Mesangial cell (primary cell): ENCODE measurements at places on chromosomes 3 and 15. TPM values are rescaled to one million over a fixed set of nuclear protein-coding genes. Genes with fewer than 3 reads are reported as not detected.

The DAPK2 gene
- 0.16 and 0.38 TPM in 2 replicates for total RNA-seq

The CRYGS gene
- total RNA-seq, result 0.25 and 0.98 TPM in 2 replicates

The OR5K4 gene
- not detected in 2 replicates for total RNA-seq

The ABCF3 gene
- total RNA-seq, result 40.4 and 79.1 TPM in 2 replicates

The SUSD5 gene
- 2.5 and 7.5 TPM in 2 replicates for total RNA-seq

The GUCA1C gene
- 1.3 TPM in 1 of 2 replicates, not detected in the other for total RNA-seq

The EIF5A2 gene
- 3.5 and 5.2 TPM in 2 replicates for total RNA-seq

The GOLGA8R gene
- 0.89 TPM in 1 of 2 replicates, not detected in the other for total RNA-seq

The COLQ gene
- total RNA-seq, result 0.13 and 0.16 TPM in 2 replicates

The ITIH4 gene
- 0.63 TPM in 1 of 2 replicates, not detected in the other for total RNA-seq

The SLC6A20 gene
- total RNA-seq, result 0.49 and 2.4 TPM in 2 replicates

The C3orf22 gene
- not detected in 2 replicates for total RNA-seq

The GORASP1 gene
- total RNA-seq, result 31.3 and 54.3 TPM in 2 replicates

The C2CD4A gene
- 0.25 TPM in 1 of 2 replicates, not detected in the other for total RNA-seq

The ERICH6 gene
- total RNA-seq, result not detected in 2 replicates

The NIPA2 gene
- total RNA-seq, result 61.5 and 68.8 TPM in 2 replicates

The COMMD2 gene
- 21.4 and 26.7 TPM in 2 replicates for total RNA-seq

The XCR1 gene
- not detected in 2 replicates for total RNA-seq

The NRG4 gene
- total RNA-seq, result not detected in 2 replicates

The NRROS gene
- 0.65 and 2.2 TPM in 2 replicates for total RNA-seq

The CD276 gene
- total RNA-seq, result 202 and 236 TPM in 2 replicates

The BFSP2 gene
- not detected in 2 replicates for total RNA-seq

The ALDH1L1 gene
- total RNA-seq, result 0.25 and 0.49 TPM in 2 replicates

The WDR48 gene
- total RNA-seq, result 15.5 and 20.3 TPM in 2 replicates

The SPESP1 gene
- 1.3 and 3.4 TPM in 2 replicates for total RNA-seq

The FAM240A gene
- total RNA-seq, result not detected in 2 replicates

The EID1 gene
- total RNA-seq, result 123 and 136 TPM in 2 replicates

The AKAP13 gene
- total RNA-seq, result 28.0 and 41.2 TPM in 2 replicates

The PIGBOS1 gene
- total RNA-seq, result 8.7 and 11.2 TPM in 2 replicates

The SNTN gene
- total RNA-seq, result not detected in 2 replicates

The RHOV gene
- 0.16 and 0.63 TPM in 2 replicates for total RNA-seq

The LRRIQ4 gene
- total RNA-seq, result not detected in 2 replicates

The CCR5 gene
- not detected in 2 replicates for total RNA-seq

The IL16 gene
- total RNA-seq, result not detected in 2 replicates

The FEM1B gene
- total RNA-seq, result 23.6 and 28.9 TPM in 2 replicates

The SERPINI2 gene
- total RNA-seq, result not detected in 2 replicates

The CYP1A2 gene
- total RNA-seq, result not detected in 2 replicates

The ATP13A5 gene
- total RNA-seq, result not detected in 2 replicates

The PRICKLE2 gene
- total RNA-seq, result 12.1 and 17.7 TPM in 2 replicates

The TOP2B gene
- 33.2 and 34.5 TPM in 2 replicates for total RNA-seq

The ABI3BP gene
- total RNA-seq, result 0.49 and 1.0 TPM in 2 replicates
